Fibroblast of villous mesenchyme (primary cell): ENCODE measurements at places on chromosomes 6 and 20. TPM values are rescaled to one million over a fixed set of nuclear protein-coding genes. Genes with fewer than 3 reads are reported as not detected.

IPCEF1 gene
- total RNA-seq = 0.32 and 0.86 TPM in 2 replicates

KCNB1 gene
- total RNA-seq = 0.32 TPM in 1 of 2 replicates, not detected in the other

BICRAL gene
- 4.5 and 5.6 TPM in 2 replicates for total RNA-seq

WFDC13 gene
- not detected in 2 replicates for total RNA-seq
